Hematopoietic multipotent progenitor cell treated with erythropoietin and hydrocortisone succinate and interleukin-3 and kit ligand, for 8 days (in vitro differentiated cells): ENCODE measurements at places on chromosomes 5 and 9.

GRCh38 chr5:106843812-106844416 lies 826.8 kb downstream of the EFNA5 start:
- DNase-seq: no peak

DNA sequence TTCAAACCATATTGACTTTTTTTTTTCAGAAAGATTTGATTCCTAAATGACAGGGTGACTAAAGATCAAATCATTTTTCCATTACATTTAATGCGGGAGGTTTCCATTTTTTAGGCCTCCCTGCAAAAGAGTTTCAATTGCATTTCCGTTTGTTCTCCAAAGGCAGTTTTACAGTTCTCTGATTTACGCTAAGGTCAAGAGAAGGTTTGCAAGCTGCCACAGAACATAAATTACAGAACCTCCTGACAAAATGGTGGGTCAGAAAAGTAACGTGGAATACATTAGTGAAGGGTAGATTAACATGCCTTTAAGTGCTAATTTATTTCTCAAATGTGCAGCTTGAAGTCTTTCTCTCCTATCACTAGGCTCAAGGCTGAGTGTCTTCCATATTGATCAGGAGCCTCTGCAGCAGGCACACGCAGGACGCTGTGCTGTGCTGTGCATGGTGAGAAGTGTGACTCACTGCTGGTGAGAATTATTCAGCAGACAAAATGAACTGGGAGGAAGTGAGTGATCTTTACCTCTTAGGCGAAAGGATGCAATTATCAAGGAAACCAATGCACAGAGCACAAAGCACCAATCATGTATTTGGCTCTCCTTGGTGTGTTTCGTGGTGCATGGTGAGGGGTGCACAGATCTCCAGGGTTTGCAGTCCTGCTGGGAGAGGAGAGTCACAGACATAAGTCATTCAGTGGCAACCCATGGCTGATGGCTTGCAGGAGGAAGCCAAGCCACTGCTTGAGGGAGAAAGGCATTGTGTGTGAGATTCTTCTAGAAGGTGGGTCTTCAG lies 136.3 kb downstream of the TENT4A start:
- no peak for DNase-seq

DNA sequence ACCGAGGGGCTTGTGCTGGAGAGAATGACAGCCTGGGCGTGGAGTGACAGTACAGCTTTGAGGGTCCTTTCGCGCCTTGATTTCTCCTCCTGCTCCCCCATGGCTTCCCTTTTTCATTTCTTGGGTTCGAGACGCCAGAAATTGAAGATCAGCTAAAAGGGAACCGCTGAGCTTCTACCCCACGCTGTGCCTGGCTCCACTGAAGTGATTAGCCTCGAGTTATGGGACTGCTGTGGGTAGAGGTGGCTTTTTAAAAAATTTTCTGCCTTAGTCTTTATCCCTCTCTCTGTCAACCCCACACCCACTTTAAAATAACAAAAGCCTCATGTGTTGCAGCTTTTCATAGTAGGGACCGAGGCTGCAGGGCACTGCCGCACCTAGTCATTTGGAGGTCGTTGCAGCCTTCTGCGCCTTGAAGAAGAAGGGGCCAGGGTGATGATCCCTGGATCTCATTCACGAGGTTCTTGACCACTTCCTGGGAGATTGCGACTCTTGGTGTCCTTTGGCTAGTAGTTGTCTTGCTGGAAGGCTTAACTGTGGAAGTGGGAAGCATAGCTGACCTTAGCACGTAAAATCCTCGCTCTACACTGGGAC lies 603 bp downstream of the PPIP5K2 start:
- DNase-seq: peak; percentile 45

DNA sequence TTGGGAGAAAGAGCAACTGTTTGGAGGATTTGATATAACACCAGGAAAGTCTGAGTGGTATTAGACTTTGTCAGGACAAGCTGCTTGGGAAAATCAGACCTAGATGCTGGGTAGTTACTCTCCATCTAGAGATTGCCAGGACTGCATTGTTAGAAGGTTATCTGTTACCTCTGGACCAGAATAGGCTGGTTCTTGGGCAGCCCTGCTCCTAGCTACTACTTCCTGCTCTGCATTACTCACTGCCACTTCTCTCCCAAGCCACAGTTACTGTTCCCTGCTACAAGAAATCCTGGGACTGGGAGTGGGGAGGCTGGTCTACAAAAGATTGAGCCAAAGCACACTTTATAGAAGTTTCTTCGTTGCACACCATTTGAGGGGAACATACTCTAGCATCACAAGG lies 95.5 kb upstream of the KCNN2 start:
- DNase-seq: no peak

DNA sequence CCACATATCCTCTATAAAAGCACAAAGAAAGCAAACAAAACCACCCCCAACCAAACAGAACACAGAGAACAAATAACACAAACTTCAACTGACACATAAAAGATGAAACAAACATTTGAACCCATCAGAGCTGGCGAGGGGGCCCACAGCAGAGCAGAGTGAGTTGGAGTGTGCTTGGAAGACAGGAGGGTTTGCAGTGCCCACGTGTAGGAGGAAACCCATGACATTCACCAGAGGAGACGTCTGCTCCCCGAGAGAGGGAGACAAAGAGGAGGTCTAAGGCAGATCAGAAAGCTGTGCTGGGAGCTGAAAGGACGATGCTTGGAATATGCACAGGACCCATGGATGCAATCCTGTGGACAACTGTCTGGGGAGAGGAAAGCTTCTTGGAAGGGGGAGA lies 27.0 kb downstream of the MRPL36 start:
- DNase-seq: peak; percentile 6

DNA sequence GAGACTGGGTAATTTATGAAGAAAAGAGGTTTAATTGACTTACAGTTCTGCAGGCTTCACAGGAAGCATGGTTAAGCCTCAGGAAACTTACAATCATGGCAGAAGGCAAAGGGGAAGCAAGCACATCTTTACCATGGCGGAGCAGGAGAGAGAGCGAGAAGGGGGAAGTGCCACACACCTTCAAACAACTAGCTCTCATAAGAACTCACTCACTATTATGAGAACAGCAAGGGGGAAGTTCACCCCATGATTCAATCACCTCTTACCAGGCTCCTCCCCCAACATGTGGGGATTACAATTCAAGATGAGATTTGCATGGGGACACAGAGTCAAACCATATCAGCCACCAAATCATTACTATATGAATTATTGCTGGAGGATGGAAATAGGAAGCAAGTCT lies 30.3 kb upstream of the STX17 start:
- no peak for DNase-seq

DNA sequence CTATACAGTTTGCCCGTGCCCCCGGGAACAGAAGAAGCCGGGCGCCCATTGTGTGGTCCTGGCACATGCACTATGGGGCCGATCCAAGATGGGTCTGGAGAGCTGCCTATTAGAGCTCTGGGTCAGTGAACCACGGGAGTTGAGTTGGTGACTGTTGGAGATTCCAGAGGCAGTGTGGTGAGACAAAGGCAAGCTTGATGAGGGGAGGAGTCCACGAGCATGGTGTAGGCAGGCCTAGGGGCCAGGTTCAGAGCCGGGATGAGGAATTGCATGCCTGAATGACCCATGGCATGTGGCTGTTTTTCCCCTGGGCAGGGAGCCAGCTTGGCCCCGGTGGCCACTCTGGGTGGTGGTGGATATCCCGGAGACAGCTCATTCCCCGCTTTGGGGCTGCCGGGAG lies 84.4 kb upstream of the STC2 start:
- DNase-seq: no peak

GRCh38 chr5:75463726-75464125 lies 47.7 kb downstream of the CERT1 start:
- DNase-seq: no peak

DNA sequence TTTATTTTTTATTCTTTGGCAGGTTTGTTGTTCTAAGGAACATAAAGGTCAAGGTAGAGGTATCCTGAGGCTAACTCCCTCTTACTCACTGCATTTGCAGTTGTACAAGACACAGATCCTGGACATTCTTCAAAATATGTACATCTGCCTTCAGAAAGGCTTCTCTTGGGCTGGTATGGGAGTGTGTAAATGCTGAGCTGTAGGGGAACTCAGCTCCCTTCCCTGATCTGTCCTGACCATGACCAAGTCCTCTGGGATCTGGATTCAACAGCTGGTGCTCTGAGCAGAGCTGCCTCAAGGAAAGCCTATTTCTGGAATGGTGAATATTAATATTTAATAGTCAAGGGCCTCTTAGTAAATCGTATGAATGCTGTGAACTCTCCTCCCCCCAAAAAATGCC lies 117.4 kb downstream of the PRKACG start:
- no peak for DNase-seq

GRCh38 chr5:56185768-56186311 lies 47.3 kb downstream of the ANKRD55 start:
- no peak for DNase-seq

GRCh38 chr9:123548741-123549545 lies 192.9 kb downstream of the CRB2 start:
- DNase-seq: no peak

DNA sequence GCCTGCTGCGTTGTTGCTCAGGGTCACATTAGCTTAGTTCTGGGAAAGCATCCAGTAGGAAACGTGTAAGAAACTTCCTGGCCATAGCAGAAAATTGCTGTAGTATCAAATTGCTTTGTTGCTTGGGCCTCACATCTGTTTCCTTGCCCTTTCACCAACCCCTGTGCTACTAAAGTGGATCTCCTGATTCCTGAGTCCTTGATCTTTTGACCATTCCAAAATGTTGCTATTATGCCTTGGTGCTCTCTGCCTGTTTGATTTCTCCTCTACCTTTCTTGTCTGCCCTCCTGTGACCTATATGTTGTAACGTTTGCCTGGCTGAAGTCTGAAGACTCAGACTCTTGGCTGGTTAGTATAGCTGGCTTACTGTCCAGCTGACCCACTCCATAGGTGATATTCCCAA lies 350.5 kb downstream of the ADGRV1 start:
- DNase-seq: no peak

DNA sequence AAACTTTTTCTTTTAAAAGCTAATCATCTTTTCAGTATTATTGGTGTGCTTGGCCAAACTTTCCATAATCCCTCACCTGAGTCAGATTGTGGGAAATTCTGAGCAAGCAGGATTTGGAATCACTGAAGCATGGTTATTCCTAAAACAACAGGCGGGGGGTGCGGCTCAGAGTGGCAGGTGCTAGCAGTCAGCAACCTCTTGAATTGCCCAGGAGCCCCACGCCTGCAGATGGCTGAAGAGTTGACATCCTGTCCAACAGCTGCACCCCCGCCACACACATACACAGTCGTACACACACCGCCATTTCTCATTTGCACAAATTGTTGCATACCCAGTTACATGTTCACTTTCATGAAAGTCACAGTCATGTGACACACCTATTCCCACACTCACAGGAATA lies 96.6 kb downstream of the LHX2 start:
- DNase-seq: no peak

- DNase-seq: no peak
These were observed 430.9 kb downstream of the IRX2 start for GRCh38 chr5:2320611-2321010.

DNA sequence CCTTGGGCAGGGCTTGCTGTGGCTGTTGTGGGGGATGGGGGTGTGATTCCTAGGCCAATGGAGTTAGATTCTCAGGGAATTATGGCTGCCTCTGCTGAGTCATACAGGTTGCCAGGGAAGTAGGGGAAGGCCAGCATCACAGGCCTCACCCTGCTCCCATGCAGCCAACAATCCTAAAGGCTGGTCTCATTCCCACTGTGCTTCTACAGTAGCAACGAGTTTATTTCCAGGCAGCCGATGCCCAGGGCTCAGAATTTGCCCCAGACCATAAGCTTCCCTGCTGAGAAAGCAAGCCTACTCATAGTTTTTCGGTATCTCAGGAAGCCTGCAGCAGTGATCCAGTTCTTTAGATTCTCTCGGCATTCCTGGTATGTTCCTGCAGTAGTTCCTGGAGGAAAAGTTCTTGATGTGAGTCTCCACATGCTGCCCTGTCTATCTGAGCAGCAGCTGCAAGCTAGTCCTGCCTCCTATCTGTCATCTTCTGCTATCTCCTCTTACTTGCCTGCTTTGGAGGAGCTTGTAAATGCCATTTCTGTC lies 59.3 kb upstream of the SELENOP start:
- DNase-seq: no peak

DNA sequence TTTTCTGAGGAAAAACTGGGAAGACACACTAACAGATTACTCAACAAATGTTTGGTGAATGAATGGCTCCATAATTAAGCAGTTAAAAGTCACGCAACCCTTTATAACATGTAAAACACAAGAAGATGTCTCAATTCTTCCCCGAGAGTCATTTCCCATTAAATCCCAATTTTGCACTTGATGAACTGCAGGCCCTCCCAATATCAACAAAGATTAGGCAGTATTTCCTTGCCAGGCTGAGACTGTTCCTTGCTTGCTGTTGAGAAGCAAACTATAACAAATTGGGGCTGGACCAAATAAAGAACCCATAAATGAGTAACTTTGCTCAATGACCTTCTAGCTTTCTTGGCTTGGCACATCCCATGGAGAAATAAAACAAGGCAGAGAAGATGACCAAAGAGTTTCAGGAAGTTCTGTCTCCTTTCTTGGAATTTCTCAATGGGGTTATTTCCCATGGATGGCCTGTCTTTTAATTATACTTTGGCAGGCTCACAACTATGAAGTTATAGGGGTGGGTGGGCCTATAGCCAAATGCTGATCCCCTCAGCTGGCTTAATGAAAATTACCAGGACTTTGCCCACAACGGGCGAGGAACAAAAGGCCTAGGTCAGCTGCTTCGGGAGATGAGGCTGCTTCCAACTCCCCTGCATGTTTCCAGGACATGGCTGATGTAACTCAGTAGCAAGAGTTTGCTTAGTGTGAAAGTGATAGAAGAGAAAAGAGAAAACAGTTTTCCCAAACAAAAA lies 243.1 kb upstream of the RFX3 start:
- no peak for DNase-seq

- no peak for DNase-seq
These were observed 51.4 kb downstream of the APBA1 start for GRCh38 chr9:69620731-69621130.

DNA sequence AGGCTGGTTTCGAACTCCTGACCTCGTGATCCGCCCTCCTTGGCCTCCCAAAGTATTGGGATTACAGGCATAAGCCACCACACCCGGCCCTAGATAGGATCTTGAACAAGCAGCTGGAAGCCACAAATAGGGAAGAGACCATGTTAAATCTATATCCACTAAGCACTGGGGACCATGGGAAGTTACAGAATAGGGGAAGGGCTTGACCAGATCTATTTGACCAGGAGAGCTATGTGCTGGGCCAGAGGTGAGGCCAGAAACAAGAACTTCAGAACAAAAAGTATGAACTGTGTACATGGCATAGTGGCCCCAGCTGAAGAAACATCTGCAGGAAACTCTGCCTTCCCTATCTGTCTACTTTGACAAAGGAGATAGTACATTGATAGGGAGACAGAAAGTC lies 10.8 kb downstream of the KLF4 start:
- no peak for DNase-seq

DNA sequence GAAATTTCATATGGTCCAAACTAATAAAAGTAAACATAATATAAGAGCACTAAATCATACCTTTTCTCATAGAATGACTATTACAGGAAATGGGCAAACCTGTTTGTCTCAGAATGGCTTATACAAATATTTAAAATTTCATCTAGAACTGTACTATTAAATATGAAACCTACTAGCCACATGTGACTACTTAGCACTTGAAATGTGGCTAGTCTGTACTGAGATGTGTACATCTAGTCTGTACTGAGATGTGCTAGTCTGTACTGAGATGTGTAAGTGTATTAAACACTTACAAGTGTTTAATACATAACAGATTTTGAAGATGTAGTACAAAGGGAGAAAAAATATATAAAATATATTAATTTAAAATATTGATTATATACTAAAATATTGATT lies 22.4 kb downstream of the ABITRAM start:
- no peak for DNase-seq
